Left cardiac atrium (tissue), 4 donors: ENCODE measurements at places on chromosomes 12 and 14. TPM values are rescaled to one million over a fixed set of nuclear protein-coding genes. Genes with fewer than 3 reads are reported as not detected.
A peak's percentile ranks its signal among the peaks of the same experiment; 100 is the strongest.

Gene COX6A1
- 201 TPM for total RNA-seq

Gene RBP5
- total RNA-seq: 0.97 TPM

Gene C3AR1
- 10.4 TPM for total RNA-seq

Gene CATSPERB
- total RNA-seq: 2.3 TPM

Gene ZBTB1
- total RNA-seq: 23.7 TPM

Gene ZNF219
- total RNA-seq: 44.4 TPM

Gene ZNF84
- total RNA-seq: 15.5 TPM

Gene RTN1
- 1.1 TPM for total RNA-seq

Gene FAIM2
- 6.4 TPM for total RNA-seq

Gene TMEM132C
- 11.1 TPM for total RNA-seq

GRCh38 chr14:71142375-71143038 is 235.2 kb downstream of the PCNX1 start:
- DNase-seq: no peak

DNA sequence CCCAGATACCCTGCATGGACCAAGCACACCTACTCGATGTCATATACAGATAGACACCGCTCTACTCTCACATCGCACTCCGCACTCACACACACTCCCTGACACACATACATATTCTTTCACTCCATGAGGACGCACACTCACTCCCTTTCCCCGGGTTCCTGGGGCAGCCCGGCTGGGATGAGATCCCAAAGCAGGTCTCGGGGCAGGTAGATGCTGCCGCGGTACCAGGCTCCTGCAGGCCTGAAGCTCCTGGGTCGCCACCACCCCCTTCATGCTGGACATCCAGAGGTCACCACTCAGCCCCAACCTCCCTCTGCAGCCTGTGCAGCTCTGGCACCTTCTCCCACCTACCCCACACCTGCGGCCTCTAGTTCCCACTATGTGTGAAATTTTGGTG is 2.3 kb downstream of the C1QL4 start:
- DNase-seq: no peak

DNA sequence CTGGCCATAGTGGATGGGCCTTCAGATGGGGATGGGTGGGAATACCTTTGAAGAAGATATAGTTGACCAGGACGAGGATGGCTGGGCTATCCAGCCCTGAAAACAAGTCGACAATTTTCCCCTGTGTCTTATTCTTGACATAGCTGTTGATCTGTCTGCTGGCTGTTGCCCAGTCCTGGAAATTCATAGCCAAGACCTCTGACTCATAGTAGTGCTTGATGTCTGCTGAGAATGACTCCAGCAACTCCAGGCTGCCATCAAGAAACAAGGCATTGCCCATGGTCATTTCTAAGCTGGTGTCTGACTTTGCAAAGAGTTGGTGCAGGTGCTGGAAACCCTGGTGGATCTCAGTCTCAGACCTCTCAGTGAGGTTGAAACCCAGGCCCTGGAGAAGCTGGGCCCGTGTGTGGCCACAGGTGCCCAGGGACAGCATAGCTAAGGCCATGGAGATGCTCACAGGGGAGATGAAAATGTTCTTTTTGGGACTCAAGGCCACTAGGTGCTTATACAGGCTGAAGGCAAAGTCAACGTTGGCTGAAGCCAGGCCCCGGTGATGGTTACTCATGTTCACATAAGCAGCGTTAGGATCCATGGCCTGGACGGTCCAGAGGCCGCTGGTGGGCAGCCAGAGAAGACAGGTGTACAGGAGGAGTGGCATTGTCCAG is 9.0 kb downstream of the SERPINA6 start:
- no peak for DNase-seq

- no peak for DNase-seq
These were observed 77.7 kb upstream of the TRAF3 start for GRCh38 chr14:102699416-102700110.

DNA sequence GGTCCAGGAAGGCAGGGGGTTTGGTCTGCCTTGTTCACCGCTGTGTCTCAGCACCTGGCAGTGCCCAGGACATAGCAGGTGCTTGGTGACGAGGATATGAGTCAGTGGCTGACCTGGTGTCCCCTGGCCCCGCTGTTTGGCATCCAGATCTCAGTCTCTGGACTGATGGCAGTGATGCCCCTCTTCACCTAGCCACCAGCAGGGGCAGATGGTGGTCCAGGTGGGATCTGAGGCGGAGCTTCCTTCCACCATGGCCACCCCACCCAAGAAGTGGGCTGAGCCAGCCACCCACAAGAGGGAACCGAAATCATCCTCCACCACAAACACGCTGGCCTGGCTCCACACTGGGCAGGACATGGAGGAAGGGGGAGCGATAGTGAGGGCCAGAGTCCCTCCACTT is 16.1 kb upstream of the SH2B3 start:
- DNase-seq: no peak

GRCh38 chr12:118359541-118359915 is 13.2 kb downstream of the TAOK3 start:
- DNase-seq: no peak

DNA sequence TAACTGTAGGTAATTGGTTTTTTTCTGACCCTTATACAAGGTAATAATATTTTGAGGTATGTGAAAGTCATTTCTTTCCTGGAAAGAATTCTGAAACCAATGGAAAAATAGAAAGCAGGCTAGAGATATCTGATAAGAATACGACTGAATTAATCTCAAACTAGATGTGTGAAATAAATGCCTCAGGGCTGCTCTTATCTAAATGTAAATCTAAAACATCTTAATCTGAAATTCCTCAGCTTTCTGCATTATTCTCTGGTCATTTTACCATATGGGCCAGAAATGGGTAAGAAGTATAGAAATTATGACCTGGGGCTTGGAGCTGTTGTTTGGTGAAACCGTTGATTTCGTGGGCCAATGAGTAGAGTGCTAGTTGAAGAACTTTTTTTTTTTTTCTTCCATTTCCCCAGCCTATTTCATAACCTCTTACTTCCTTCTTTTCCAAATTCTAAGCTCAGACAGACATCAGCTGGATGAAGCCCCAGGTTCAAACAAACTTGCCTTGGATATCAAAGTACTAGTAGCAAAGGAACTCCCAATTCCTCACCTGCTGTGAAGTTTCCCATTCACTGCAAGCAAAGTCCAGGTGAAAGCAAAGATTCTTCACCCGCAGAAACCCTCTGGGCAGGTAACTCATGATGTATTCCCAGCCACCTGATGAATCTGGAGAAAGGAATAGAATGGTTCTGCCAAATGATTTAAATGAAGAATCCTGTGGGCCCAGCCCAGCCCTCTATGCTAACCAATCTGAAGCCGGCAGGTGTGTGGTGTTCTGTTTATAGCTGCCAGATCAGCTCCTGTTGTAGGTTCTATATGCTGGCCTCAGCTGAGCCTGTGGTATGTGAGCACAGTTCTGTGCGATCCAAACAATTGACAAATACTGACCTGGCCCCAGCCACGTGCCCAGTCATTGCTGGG is 9.7 kb upstream of the FOS start:
- DNase-seq: no peak

DNA sequence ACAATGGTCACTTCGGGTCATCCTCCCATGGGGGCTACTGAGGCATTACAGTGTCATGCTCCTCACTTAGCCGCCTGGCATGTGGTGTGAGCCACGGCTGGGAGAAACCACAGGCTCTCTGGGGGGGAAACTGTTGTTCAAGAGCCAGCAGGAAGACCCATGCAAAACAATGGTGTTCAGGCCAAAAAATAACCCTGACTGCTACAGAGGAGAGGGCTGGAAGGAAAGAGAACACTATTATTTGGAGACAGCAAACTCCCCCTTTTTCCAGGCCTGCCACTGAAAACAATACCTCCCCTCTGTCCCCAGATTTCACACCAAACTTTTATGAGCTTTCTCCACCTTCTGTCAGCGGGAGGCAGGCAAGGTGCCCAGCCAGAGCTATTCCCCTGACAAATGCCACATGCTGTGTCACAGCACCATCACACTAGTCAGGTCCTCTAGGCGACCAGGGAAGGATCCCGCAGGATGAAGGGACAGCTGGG is 83.7 kb downstream of the CHGA start:
- DNase-seq: no peak

DNA sequence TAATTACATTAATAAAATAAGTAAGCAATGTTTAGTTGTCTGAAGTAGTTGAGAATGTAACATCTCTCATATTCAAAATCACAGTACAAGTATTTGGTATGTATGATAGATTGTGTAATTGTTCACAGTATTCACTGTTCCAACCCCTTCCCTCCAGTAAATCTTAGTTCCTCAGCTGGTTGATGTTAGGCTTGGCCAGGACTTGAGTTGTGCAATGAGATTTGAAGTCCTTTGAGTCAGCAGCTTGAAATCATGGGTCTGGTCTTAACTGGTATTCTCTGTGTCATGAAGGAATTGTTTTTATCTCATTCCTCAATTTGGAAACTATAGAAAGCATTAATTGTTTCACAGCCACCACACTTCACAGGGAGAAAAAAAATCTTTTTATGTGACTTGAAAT is 477.1 kb downstream of the FSCB start:
- no peak for DNase-seq

- DNase-seq: peak; percentile 46
These were observed 110.0 kb downstream of the CCDC60 start for GRCh38 chr12:119444462-119445044.

DNA sequence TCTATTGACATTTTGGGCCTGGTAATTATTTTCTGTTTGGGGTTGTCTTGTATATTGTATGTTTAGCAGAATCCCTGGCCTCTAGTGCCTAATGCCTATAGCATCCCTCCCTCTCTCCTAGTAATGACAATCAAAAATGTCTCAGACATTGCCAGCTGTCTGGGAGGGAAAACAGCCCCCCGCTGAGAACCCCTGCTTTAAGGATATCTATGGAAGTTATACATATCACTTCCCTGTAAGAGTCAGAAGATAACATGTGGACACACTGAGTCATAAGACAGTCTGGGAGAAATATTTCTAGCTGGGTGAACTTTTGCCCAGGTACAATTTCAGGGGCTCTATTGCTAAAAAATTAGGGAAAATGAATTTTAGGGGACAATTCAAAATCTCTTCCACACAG is 255.0 kb downstream of the PAWR start:
- no peak for DNase-seq

- DNase-seq: no peak
These were observed 210.1 kb downstream of the DPF3 start for GRCh38 chr14:72683787-72684186.

GRCh38 chr14:59482541-59483331 is 1.5 kb downstream of the L3HYPDH start:
- peak; percentile 41 for DNase-seq

GRCh38 chr12:73892201-73892600 is 645.4 kb upstream of the ATXN7L3B start:
- DNase-seq: no peak

GRCh38 chr12:116547955-116548501 is 11.2 kb upstream of the MAP1LC3B2 start:
- DNase-seq: no peak

GRCh38 chr12:30829876-30830275 is 75.1 kb upstream of the CAPRIN2 start:
- no peak for DNase-seq

GRCh38 chr12:46439793-46440511 is 67.4 kb upstream of the SLC38A2 start:
- DNase-seq: no peak

DNA sequence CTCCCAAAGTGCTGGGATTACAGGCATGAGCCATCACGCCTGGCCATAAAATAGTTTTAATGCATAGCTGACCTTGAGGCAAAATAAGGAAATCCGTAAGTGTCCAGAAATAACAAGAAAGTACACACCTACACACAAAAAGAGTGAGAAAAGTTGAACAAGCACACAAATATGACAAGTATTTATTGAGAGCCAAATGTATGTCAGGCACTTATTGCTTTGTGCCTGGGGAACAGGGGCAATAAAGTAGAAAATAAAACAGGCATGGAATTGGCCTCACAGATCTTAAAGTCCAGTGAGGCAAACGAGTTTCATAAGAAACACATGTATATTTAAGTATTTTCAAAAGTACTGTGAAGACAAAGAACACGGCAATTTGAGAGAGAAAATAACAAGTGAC is 103.7 kb downstream of the ERGIC2 start:
- DNase-seq: no peak

DNA sequence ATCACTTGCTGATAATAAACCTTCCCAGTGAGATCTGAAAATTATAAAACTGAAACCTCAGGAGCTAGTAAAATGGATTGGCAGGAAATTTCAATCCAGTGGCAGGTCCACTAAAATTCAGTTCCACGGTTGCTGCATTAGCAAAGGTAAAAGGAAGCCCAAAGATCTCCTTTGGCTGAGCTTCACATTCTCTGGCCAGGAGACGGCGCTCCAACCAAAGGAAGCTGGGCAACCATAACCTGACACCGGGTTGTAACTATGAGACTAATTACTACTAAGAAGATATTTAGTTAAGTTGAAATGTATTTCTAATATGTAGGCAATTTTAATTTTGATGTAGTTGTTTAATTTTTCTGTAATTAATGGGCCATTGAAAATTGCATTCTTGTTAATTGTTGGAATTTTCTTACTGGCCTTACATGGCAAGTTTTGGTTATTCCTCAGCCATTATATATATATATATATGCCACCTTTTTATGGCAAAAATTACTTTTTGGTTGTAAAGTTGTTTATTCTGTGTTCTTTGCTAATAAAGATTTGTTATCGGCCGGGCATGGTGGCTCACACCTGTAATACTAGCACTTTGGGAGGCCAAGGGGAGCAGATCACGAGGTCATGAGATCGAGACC is 17.0 kb downstream of the OR8S1 start:
- DNase-seq: peak; percentile 26

DNA sequence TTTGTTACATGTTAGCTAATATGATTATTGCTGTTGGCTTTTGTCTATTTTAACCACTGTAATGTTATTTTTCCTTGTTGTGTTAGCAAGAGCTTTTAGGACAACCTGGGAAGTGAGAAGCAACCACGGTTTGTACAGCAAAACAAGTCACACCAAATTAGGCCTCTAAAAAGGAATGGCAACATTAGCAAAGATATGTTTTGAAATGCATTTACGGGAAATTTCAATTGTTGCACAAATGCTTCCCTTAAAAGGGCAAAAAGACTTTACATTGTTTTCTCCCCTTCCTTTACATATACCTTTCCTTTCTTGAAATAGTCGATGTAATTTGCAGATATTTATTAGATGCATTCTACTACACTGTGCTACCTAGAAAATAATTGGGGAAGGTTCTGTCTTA is 4.1 kb upstream of the LTA4H start:
- DNase-seq: no peak

DNA sequence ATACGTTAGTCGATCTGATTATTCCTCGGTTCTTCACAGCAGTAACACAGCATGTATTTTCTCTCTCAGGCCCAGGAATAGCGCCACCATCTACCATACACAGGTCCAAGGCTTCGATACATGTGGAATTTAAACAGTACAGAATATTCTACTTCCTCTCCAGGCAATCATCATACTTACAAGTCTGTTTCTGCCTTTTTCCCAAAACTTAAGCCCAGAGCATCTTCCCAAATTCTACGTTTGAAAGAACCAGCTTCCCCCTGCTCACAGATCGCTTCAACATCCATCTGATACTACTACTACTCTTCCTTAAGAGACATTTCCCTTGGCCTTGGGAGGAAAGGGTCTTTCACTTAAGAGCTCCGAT is 626 bp downstream of the TXNDC16 start:
- no peak for DNase-seq
